Heart left ventricle (tissue), 16 donors: ENCODE measurements at places on chromosomes 12 and 14.
A peak's percentile ranks its signal among the peaks of the same experiment; 100 is the strongest.

GRCh38 chr12:94150240-94151121, 2.1 kb downstream of the PLXNC1 start:
- DNase-seq, result no peak

DNA sequence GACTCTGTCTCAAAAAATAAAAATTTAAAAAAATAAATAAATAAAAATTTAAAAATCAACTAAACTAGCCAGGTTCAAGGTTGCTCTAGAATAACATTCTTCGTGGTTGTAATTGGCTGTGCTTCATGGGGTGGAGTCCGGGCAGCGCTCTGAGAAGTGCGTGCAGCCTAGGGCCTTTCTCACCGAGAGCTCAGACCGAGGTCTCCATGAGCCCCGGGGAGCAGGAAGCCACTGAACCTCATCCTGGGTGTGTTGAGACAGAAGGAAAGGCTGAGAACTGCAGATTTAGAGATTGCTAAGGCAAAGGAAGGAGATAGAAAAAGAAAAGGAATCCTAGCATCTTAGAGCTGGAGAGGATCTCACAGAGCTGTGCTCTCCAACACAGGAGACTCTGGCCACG, 14.7 kb downstream of the P2RX4 start:
- DNase-seq, result no peak

DNA sequence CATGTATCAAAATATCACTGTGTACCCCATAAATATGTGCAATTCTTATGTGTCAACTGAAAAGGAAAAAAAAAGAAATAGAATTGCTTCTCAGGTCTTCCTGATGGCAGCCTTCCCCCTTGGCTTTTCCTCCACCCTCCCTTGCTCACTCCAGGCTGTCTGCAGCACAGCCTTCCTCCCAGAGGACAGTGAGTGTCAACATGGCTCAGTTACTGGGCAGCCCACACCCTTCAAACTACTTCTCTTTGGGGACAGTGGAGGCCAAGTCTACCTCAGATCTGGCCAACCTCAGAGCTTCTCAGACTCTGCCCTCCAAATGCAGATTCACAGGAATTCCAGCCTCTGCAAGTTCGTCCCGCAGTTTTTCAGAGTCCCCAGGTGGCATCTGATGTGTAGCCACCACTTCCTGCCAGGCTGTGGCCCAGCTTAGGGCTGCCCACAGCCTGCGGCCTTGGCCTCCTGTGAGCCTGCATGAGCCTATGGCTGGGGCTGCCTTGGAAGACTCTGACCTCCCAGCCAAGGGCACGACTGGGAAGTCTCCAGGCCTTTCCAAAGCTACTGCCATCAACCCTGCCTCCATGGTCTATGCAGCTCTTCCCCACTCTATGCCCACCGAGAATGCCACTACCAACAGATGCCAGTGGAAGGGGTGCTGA, 148.0 kb upstream of the PWP1 start:
- DNase-seq, result no peak

GRCh38 chr14:31418440-31418839, 1.9 kb downstream of the HEATR5A start:
- no peak for DNase-seq

- peak; percentile 12 for DNase-seq
Observed at GRCh38 chr14:101603096-101603495, 41.8 kb downstream of the DIO3 start.

DNA sequence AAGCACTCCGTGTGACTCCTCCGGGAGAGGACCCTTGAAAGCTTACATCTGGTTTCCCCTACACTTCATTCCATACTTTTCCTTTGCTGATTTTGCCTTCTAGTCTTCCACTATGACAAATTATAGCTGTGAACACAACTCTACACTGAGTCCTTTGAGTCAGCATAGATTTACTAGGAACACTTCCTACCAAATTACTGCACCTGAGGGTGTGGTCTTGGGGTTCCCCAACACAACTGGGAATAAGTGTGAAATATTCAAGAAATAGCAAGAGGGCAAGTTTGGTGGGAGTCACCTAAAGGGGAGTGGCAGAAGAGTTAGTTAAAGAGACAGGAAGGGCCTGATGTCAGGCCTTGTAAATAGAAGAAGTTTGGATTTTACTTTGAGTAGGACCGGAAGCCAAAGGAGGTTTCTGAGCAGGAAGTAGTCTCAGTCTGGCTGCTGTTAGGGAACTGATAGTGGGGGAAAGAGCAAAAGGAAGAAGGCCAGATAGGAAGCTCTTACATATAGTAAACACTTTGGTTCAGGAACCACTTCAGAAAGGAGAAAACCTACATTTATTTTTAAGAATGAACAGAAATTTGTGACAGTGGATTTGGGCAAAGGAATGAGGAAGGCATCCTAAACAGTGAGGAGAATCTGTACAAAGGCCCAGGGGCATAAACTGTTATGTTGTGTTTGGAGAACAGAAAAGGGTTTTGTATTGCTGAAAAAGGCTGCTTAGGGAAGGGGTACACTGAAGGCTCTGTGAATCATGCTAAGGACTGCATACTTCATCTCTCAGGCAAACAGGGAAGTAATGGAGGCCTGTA, 14.2 kb downstream of the SEL1L start:
- no peak for DNase-seq

DNA sequence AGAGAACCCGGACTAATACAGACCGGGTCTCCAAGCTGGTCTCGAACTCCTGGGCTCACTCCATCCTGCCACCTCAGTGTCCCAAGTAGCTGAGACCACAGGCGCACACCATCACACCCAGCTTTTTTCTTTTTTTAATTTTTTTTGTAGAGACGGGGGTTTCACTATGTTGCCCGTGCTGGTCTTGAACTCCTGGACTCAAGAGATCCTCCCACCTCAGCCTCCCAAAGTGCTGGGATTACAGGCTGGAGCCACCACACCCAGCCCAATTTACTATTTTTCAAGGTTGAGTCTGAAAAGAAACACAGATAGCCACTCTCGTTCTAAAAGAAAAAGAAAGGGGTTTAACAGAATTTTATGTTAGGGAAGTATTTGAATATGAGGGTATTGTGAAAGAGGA, 1.8 kb downstream of the ERO1A start:
- no peak for DNase-seq

- no peak for DNase-seq
Observed at GRCh38 chr12:48078901-48079300, 27.0 kb downstream of the SENP1 start.

- no peak for DNase-seq
Observed at GRCh38 chr12:111454716-111455447, 49.2 kb downstream of the SH2B3 start.

GRCh38 chr12:51868821-51869495, 18.9 kb upstream of the ANKRD33 start:
- DNase-seq, result no peak

GRCh38 chr12:91072931-91073330, 15.1 kb upstream of the KERA start:
- no peak for DNase-seq

DNA sequence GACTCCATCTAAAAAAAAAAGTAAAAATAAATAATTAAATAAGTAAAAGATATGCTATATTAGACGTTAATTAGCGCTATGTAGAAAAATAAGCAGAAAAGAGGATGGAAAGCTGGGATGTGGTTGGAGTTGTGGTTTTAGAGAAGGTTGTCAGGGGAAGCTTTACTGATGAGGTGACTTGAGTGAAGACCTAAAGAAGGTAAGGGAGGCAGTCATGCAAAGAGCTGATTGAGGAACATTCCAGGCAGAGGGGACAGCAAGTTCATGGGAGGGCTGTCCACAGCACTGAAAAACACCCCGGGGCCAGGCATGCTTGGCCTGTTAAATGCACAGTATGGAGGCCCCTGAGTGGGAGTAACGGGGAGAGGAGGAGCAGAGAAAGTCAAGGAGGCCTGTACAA, 15.7 kb downstream of the SMAGP start:
- no peak for DNase-seq

DNA sequence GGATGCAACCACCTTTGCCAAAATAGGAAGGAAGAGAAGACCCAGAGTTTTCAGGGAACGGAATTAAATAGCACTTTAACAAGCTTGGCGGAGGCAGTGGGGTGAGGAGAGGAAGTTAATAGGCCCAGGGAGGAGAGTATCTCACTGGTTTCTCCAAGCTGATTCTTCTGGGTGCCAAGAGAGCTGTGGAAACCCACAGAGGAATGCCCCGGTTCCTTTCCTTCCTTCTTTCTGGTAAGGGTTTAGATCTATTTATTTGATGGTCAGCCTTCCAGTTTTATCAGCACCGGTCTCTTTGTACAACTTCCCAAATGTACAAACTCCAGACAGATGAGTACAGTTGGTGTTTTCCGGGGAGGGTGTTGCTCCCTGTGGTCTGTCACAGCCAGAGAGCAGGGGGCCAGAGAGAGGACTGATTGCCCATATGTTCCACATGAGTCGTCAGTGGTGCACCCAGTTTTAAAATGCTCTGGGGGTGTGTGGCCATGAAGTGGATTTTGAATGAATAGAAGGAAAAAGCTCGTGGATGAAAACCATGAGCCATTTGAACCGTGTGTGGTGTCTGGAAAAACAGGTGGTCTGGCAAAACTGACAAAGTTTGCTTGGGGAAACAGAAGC, 26.6 kb downstream of the PRKCH start:
- no peak for DNase-seq

GRCh38 chr12:21169878-21170472, 39.0 kb downstream of the SLCO1B1 start:
- DNase-seq, result no peak

DNA sequence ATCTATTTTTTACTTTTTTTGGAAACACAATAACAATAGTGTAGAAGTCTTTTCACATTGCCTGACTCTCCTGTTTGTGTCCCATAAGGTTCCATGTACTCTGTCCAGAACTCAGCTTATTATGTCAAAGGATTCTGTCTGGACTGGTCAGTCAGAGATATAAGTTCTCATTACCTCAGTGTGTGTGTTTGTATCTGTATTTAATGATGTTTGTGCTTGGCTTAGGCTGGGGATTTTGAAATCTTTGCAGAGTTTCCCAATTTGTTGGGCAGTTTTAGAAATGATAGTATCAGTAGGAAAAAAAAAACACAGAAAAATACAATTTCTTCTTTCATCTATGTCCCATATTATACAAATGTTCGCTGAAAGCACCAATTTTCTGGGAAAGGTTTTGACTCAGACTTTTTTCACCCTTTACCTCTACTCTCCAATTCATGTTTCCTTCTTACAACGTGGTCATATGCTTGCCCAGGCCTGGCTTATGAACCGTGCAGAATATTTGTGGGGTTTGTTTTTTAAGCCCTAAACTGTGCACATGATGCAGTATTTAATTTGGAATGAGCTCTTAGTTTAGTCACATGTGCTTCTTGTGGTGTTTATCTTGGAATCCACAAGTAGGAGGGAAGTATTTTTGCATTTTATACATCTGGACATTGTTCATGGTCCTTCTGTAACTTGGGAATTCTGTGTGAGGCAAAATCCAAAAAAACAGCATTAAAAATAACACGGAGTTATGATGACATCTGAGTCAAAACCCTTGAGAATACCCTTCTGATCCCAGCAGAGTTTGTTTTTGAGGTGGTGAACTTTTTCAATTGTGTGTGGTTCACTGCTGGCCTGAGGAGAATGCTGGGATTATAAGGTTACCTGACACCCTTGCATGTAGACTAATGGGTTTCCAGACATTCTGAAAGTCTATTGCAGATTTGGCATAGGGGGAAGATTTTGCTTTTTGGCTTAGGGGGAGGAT, 121.2 kb downstream of the RAD51B start:
- DNase-seq, result no peak

GRCh38 chr12:43789941-43790340, 16.2 kb downstream of the TWF1 start:
- no peak for DNase-seq

- DNase-seq, result no peak
Observed at GRCh38 chr12:25801734-25802133, 156.7 kb upstream of the RASSF8 start.

GRCh38 chr12:109517619-109518018, 40.2 kb downstream of the UBE3B start:
- DNase-seq, result peak; percentile 48

DNA sequence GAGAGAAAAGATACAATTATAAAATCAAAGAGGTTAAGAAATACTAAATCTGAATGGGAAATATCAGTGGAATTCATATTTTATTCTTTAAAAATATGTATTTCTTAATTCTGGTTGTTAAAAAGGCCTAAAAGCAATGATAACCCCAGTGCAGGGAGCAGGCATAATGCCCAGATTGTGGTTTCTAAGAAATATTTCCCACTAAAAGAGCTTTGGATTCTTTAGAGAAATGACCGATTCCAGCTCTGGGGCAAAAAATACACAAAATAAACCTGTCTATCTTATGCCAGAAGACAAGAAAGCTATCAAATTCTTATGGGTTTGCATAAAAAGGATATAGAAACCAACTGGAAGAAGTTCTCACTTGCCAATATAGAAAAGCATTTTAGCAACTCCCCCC, 71.6 kb downstream of the PDE6H start:
- DNase-seq, result no peak

GRCh38 chr12:63787306-63787705, 7.6 kb downstream of the RXYLT1 start:
- DNase-seq, result no peak

DNA sequence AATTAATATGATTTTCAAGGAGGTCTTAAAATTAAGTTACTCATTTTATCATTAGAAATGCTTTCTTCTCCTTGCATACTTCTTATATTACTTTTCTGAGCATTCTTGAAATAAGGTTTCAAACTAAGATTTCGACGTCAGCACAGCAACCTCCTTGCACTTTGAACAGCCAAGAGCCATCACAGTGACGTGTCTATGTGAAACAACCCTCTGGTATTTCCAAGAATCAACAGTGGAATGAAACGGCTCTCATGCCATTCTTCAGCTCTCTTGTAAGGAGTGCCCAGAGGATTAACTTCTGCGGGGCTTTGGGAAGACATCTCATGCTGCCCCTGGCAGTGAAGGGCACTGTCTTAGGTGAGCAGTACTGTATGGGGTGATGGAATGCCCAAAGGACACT, 109.2 kb downstream of the EFCAB11 start:
- DNase-seq, result no peak

GRCh38 chr14:104145826-104146601, 7.6 kb downstream of the KIF26A start:
- DNase-seq, result peak; percentile 19

DNA sequence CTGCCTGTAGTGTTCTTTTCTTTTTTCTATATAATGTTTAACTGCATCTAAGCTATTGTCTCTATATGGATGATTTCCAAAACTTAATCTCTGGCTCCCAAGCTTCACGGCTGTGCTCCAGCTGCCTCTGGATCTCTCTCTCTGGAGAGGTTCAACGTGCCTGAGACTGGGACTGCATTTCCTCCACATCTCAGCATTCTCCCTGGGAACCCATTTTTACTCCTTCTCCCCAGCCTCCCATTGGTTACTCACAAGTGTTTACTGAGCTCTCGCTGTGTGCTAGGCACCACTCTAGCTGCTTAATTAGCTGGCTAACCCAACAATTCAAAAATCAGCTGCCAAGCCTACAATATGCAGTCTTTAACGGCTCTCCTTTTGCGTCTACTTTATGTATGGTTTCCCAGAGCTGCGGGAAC, 34.7 kb downstream of the FBXL14 start:
- no peak for DNase-seq

GRCh38 chr12:71014180-71014785, 93.7 kb upstream of the PTPRR start:
- no peak for DNase-seq

GRCh38 chr12:6607751-6608591, 792 bp upstream of the CHD4 start:
- peak; percentile 51 for DNase-seq

GRCh38 chr12:84463741-84464495, 448.7 kb downstream of the SLC6A15 start:
- DNase-seq, result no peak

- no peak for DNase-seq
Observed at GRCh38 chr14:66022526-66022925, 463.6 kb upstream of the CCDC196 start.
